Esophagus mucosa (tissue), 1 donor: ENCODE measurements at places on chromosomes 16 and 17. TPM values are rescaled to one million over a fixed set of nuclear protein-coding genes. Genes with fewer than 3 reads are reported as not detected.
A peak's percentile ranks its signal among the peaks of the same experiment; 100 is the strongest.

The CA5A gene
- not detected for total RNA-seq

GRCh38 chr17:66275651-66276050, 26.8 kb upstream of the PRKCA start:
- peak; percentile 94 for ATAC-seq

- no peak for ATAC-seq
Measured at GRCh38 chr17:42672038-42672437, 4.8 kb downstream of the PLEKHH3 start.

DNA sequence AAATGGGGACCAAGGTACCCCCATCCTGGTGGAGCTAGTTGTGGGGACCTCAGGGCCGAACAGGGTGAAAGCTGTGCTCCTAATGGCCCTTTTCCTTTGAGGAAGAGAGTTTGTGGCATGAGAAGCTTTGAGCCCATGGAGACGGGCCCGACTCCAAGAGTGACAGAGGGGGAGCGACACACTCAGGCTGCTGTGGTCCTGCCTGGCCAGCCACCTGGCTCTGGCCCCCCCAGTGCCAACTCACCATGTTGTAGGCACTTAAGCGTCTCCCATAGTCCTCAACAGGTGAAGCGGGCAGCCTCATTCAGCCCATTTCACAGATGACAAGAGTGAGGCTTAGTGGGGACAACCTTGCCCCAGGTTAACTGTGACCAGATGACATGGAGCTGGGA, 1.6 kb downstream of the IL21R start:
- no peak for ATAC-seq

- no peak for ATAC-seq
Measured at GRCh38 chr16:15833541-15833940, 23.3 kb downstream of the MYH11 start.

DNA sequence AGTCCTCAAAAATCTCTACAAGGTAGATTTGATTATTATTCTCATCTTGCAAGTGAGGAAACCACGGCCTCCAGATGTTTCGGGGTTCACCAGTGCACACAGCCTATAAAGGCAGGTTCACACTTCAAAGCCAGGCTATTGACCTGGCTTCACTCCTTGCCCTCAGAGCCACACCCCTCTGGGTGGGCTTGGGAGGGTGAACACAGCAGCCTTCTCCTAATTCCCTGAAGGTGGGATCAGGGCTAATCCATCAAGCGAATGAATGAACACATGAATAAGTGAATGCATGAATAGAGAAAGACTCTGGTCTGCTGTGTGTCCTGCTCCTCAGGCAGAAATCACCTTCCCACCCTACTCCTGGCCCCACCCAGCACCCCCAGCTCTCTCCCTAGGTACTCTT, 139.0 kb downstream of the CYLD start:
- no peak for ATAC-seq

- no peak for ATAC-seq
Measured at GRCh38 chr16:23948949-23949411, 113.2 kb downstream of the PRKCB start.

GRCh38 chr16:2150418-2151187, 2.2 kb downstream of the RAB26 start:
- ATAC-seq: no peak

DNA sequence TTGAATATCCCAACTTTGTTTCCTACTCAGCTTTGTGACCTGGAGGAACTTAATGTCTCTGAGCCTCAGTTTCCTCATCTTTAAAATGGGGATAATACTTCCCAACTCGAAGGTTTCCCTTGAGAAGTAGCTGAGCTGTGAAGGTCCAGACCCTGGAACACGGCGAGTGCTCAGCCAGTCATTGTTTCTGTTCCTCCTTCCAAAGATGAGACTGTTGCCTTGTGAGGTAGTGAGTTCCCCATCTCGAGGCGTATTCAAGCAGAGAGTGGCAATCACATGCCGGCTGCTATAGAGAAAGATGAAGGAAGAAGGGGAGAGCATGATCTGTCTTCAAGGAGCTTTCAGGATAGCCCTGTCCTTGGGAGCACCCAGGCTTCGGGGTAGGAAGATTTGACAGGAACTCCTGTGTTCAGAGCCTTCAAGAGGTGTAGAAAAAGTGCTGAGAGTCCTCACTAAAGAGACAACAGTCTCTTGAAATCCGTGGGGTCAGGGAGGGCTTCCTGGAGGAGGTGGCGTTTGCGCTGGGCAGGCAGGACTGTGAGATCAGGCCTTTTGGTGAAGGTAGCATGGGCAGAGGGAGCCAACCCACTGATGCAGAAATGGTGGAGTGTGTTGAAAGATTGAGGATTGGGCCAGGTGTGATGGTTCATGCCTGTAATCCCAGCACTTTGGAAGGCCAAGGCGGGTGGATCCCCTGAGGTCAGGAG, 27.2 kb downstream of the SPNS2 start:
- ATAC-seq: no peak

DNA sequence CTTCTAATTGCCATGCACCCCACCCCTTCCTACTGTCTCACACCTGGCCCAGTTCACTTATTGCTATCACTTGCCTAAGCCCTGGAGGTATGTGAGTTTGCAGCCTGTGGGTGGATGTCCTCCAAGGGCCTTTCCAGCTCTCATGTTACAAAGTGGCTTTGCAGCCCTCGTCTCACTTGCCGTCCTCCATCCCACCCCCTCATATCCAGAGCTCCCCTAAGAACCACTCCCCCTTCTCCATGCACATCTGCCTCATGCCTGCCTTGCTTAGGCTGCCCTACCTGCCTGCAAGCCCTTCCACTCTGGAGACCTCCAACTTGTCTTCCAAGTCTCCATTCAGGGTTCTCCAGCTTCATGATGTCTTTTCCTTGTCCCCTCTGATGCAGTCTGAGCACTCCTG, 119.4 kb upstream of the NLRP1 start:
- ATAC-seq: no peak
